ENCODE measurements at places on chromosomes 2 and 18.
A peak's percentile ranks its signal among the peaks of the same experiment; 100 is the strongest.

DNA sequence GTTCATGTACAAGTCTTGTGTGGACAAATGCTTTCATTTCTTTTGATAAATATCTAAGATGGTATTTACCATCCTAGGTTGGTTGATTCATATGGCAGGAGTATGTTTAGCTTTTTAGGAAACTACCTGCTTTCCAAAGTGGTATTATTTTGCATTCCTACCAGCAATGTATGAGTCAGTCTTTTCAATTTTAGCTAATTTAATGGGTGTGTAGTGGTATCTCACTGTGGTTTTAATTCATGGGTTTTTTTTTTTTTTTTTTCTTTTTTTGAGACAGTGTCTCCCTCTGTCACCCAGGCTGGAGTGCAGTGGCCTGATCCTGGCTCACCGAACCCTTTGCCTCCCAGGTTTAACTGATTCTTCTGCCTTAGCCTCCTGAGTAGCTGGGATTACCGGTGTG is 4.2 kb downstream of the ZNF512 start:
- DNase-seq, result no peak

- DNase-seq, result no peak
Observed at GRCh38 chr18:51107082-51107481, 77.1 kb downstream of the SMAD4 start.

DNA sequence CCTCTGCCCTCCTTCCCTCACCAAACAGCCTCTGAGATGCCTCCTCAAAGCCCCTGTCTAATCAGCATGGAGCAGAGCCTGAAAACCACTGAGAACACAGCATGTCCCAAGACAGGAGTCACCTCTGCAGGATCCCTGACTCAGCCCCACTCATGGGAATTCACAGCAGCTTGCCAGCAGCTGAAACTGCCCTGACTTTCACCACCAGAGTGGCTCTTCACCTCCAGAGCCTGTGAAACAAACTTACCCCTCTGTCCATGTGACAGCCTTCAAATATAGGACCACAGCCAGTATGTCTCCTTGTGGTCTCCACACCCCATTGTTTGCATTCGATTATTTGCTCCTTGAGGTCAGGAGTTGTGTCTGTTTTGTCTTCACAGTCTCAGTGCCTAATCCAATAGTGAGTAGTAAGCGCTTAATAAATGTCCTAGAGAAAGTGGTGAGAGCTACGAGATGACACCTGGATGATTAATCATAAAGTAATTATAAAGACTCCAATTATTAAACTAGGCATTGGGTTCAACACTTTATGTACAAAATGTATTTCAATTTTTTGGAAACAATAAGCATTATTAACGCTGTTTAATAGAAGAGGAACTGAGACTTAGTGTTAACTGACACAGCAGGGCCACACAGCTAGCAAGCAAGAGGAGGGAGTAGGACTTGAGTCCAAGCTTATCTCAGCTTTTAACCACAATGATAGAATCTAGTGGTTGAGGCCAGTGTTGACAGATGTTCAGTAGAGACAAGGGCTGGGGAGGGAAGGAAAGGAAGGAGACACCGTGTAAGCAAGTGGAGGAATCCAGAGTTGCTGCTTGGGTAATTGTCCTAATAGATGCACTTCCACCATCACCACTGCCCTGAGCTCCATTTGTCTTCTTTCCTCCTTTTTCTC is 358.7 kb upstream of the TNP1 start:
- no peak for DNase-seq

GRCh38 chr2:158493458-158493857 is 36.7 kb downstream of the PKP4 start:
- DNase-seq, result no peak

GRCh38 chr2:71804281-71804751 is 343.3 kb downstream of the CYP26B1 start:
- DNase-seq, result no peak

DNA sequence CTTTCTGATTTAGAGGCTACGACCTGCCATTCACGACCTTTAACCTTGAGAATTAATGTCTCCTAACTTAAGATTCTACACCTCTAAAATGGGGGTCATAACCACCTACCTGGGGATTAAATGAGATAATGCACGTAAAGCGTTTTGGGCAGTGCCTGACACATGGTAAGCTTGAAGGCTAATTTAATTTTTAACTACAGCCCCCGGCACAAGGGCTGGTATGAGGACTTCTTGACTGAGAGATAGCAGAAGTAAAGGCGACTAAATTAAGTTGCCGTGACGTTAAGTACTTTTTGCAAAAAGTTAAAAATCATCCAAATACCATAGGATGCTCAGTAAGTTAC is 549 bp downstream of the MRPL35 start:
- no peak for DNase-seq

- no peak for DNase-seq
Observed at GRCh38 chr2:96085541-96086355, 30.6 kb downstream of the ADRA2B start.

- DNase-seq, result no peak
Observed at GRCh38 chr2:164554487-164554886, 66.8 kb downstream of the GRB14 start.

GRCh38 chr2:213279971-213280370 is 4.3 kb upstream of the SPAG16 start:
- no peak for DNase-seq

DNA sequence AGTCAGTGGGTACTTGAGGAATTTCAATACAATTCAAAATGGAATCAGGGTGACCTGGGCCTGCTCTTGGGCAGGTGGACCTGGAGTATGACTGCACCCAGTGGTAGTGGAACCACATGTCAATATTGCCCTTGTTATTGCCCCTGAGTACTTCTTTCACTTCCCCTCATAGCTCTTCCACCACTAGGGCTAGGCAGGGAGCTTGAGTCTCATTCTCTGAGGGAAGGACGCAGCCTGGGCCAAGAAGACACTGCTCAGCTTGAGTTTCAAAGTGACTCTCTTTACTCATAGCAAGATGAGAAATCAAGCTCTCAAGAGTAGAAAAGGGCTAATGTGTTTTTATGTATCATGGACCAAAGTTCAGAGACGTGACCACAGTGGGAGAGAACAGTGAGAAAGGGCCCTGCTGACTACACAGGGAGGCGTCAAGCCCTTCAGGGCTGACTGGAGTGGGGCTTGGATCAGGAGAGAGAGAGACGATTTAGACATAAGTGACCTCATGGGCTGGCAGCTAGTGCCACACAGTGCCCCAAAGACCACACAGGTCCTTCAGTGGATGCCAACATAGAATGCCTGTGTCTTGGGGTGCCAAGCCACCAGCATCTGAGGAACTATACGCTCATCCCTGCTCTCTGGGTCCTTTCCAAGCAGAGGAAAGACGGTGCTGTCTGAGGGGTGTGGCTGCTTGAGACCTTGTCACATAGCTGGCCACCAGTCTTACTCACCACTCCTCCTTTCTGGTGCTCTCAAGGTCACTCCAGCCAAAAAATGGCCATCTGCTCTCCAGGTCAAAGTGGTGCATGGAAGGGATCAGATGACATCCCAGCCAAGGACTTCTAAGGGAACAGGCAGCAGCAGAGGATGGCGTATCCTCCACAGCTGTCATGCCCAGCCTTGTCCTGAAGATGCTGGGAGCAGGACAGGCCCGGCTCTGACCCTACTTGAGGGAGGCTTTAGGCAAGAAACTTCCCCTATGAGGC is 13.0 kb downstream of the PTMA start:
- DNase-seq, result no peak

DNA sequence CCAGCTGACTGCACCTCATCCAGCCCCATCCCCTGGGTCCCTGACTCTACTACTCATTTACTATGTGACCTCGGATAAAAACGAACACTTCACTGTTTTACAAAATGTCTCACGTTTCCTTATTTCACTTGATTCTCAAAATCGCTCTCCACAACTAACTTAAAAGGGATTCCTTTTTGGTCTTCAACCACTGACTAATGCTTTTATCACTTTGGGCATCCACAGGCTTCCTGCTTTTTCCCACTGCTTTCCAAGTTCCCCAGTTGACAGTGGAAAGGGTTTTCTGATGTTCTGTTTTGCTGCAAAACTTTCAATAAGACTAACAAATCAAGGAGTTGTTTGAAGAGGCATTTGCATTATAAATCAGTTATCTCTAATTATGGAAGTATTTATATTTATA is 24.1 kb downstream of the EIF2AK3 start:
- DNase-seq, result no peak

- DNase-seq, result no peak
Observed at GRCh38 chr18:57131101-57131500, 15.8 kb upstream of the BOD1L2 start.

DNA sequence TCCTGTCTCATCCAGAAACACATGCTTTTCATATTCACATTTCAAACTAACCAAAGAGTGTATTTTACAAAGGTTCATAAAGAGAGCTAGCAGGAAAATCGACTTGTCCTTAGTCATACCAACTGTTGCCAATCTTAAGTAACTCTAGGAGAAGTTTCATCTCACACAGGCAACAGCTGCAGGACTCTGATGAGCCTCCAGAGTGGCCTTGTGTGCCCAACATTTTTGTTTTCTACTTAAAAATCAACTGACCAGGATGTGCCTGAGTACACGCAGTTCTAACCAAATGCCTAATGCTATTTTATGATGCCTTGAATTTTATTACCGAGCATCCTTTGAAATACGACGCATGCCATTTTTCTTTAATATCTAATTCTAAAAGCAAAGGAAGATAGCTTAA is 595.9 kb upstream of the LRRTM4 start:
- DNase-seq, result no peak

GRCh38 chr2:98806236-98806697 is 75.3 kb upstream of the MGAT4A start:
- peak; percentile 17 for DNase-seq

DNA sequence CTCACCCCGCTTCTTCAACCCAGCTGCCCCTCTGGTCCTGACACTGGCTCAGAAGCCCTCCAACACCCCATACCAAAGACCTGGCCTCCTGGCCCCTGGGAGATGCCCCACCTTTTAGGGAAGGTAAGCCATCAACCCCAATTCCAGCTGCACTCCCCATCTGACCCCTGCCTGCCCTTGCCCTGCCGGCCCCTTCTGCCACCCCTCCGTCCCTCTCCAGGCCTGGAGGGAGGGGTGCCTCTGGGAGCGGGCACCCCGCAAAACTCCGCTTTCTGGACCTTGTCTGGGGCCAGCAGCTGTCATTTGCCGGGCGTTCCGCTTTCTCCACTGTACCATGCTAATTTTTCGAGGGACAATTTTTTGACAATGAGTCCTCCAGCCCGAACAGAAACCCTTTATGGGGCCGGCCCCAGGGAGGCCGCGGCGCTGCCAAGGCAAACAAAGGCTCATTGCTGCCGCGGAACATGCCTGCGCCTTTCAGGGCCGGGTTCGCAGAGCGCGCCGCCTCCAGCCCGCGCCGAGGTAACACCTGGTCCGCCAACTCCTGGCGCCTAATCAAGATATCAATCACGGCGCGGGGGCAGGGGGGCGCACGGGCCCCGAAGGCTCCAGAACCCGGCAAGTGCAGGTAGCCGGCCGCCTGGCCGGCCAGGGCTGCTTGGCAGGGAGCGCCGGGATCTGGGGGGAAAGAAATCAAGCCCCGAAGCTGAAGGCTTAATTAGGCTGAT is 96.0 kb downstream of the INHBB start:
- no peak for DNase-seq

GRCh38 chr2:150476286-150476685 is 11.2 kb downstream of the RND3 start:
- no peak for DNase-seq

DNA sequence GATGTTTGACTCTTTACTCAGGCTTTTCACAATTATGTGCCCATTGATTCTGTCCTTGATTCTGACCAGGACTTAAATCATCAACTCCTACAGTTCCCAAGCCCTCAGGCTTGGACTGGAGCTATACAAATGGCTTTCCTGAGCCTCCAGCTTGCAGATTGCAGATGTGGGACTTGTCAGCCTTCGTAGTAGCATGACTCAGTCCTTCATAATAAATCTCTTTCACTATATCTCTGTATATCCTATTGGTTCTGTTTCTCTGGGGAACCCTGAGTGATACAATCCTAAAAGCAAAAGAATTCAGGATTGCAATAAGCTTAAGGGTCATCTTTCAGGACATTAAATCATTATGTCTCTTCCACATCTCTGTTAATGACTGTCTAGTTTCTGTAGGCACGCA is 356.6 kb downstream of the RIT2 start:
- DNase-seq, result no peak

- peak; percentile 31 for DNase-seq
Observed at GRCh38 chr2:10057231-10058107, 14.1 kb downstream of the KLF11 start.

DNA sequence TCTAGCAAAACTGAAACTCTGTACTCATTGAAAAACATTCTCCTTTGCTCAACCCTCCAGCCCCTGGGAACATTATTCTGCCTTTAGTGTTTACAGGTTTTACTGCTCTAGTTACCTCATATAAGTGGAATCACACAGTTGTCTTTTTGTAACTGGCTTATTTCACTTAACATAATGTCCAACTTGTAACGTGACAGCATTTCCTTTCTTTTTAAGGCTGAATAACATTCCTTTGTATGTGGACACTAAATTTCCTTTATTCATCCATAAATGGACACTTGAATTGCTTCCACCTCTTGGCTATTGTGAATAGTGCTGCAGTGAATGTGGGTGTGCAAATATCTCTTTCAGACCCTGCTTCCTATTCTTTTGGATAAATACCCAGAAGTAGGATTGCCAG is 144.9 kb downstream of the ACTR3 start:
- DNase-seq, result no peak

GRCh38 chr2:182128821-182129707 is 143.4 kb downstream of the PPP1R1C start:
- no peak for DNase-seq

DNA sequence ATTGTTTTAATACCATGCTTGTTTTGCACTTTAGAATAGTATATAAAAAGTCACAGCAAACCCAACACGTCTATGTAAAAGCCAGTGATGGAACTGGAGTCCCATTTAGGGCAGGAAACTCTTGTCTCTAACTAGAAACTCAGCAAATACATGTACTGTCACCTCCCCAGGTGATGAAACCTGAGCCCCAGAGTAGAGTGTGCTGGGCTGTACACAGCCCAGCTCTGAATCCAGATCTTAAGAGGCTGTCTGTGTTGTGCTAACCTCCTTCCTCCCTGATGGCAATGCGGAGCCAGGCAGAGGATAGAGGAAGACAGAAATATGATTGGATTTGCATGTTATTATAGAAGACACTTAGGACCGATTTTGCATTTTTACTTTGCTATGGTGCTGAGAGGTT is 317.5 kb upstream of the TRIB2 start:
- no peak for DNase-seq

DNA sequence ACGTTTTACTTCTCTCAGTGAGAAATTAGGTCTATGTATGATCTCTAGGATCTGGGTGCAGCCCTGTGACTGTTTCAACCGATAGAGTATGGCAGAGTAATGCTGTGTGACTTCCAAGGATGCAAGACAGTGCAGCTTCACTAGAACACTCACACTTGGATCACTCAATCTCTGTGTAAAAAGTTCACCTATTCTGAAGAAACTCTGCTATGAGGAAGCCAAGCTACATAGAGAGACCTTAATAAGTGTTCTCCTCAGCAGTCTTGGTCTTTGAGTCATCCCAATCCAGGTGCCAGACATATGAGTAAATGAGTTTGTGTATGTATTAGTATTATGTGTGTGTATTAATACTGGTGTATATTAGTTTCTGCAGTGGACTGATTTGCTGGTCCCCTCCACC is 335.0 kb downstream of the NR4A2 start:
- DNase-seq, result no peak

- no peak for DNase-seq
Observed at GRCh38 chr18:79421275-79421857, 25.6 kb downstream of the NFATC1 start.

GRCh38 chr2:41187376-41188122 is 735.7 kb upstream of the SLC8A1 start:
- no peak for DNase-seq

GRCh38 chr2:101608408-101609310 is 88.8 kb upstream of the MAP4K4 start:
- DNase-seq, result no peak
